ENCODE measurements at places on chromosomes 6 and 20. TPM values are rescaled to one million over a fixed set of nuclear protein-coding genes. Genes with fewer than 3 reads are reported as not detected.

DNA sequence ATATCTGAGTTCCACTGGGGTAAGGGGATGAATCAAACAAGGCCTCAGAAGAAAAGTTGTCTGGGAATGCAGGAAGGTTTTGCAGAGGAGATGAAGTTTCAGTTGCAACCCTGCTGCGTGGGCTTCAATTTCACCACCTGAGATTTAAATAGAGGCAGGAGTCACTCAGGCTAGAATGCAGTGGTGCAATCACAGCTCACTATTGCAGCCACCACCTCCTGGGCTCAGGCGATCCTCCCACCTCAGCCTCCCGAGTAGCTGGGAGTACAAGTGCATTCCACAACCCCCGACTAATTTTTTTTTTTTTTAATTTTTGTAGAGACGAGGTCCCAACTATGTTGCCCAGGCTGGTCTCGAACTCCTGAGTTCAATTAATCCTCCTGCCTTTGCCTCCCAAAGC lies 1.5 kb upstream of the ZNF165 start:
- H3K4me1 ChIP-seq: no peaks in the 10 kb centered on the region
- H3K27ac ChIP-seq: no peak overlapping the region
- DNase-seq: peak; percentile 4
- no peaks in the 10 kb centered on the region for H3K27me3 ChIP-seq

DNA sequence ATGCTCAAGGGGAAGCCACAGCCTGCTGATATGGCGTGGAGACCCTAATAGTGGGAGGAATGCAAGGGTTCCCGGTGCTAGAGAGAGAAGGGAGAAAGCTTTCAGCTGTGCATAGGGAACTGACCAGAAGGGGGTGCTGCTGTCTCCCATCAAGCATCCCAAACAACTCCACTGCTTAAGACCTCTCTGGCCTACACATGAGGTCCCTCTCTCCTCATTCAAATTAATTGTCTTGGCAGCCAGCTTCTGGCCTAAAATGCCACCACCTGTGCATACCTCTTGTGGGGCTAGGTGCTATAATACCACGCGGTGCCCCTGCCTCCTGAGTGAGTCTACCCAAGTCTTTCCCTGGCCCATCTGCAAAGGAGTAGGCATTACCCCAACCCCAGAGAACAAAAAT lies 14.5 kb downstream of the ADISSP start:
- DNase-seq: peak; percentile 91
- H3K4me3 ChIP-seq: peak overlapping the region; percentile 73
- H3K36me3 ChIP-seq: peaks cover 7% of the 10 kb centered on the region
- H3K4me1 ChIP-seq: peaks cover 12% of the 10 kb centered on the region
- H3K27ac ChIP-seq: no peak overlapping the region

DNA sequence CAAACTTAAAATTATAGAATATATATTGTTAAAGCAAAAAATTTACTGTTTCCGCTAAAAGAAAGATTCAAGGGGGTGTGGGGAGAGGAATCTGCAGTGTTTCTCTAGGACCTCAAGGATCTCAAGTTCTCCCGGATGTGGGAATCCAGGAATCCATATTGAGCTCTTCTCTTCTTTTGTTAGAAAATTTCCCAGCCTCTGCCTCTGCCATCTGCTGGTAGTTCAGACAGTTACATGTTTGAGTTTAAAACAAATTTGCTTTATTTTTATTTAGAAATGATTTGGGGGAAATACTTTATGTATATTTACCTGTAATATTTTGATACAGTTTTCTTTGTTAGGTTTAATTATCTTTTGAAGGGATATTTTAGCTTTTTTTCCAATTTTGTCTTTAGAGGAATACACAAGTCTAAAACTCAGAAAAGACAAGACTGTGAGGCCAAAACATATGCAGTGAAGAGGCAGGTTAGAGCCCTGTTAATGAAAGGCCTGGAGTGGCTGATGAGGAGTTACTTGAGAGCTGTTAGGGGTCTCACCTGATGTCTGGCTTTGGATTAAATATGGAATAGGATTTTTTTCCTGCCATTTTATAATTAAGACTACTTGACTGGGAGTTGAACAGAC lies 268.8 kb downstream of the ARID1B start:
- no peaks in the 10 kb centered on the region for H3K27me3 ChIP-seq
- no peaks in the 10 kb centered on the region for H3K36me3 ChIP-seq
- peak; percentile 82 for DNase-seq
- no peak overlapping the region for H3K27ac ChIP-seq

- H3K27me3 ChIP-seq: no peaks in the 10 kb centered on the region
- peaks cover 17% of the 10 kb centered on the region for H3K4me1 ChIP-seq
- no peaks in the 10 kb centered on the region for H3K36me3 ChIP-seq
- H3K4me3 ChIP-seq: peak overlapping the region; percentile 83
- no peak for DNase-seq
- H3K27ac ChIP-seq: peak overlapping the region; percentile 86
These were observed 812 bp upstream of the SMIM13 start for GRCh38 chr6:11092668-11093375.

- H3K4me1 ChIP-seq: peaks cover 13% of the 10 kb centered on the region
- no peak for DNase-seq
- no peak overlapping the region for H3K27ac ChIP-seq
- H3K36me3 ChIP-seq: no peaks in the 10 kb centered on the region
- H3K4me3 ChIP-seq: no peak overlapping the region
These were observed 231.6 kb downstream of the LRFN2 start for GRCh38 chr6:40355532-40355931.

GRCh38 chr6:43658161-43658560 lies 13.3 kb downstream of the RSPH9 start:
- no peak overlapping the region for H3K4me3 ChIP-seq
- no peak for DNase-seq
- peaks cover 8% of the 10 kb centered on the region for H3K4me1 ChIP-seq
- no peaks in the 10 kb centered on the region for H3K27me3 ChIP-seq
- no peaks in the 10 kb centered on the region for H3K36me3 ChIP-seq
- H3K27ac ChIP-seq: no peak overlapping the region

GRCh38 chr6:138109042-138109997 lies 2.1 kb upstream of the PERP start:
- H3K27me3 ChIP-seq: peaks cover 14% of the 10 kb centered on the region
- no peaks in the 10 kb centered on the region for H3K36me3 ChIP-seq
- H3K4me3 ChIP-seq: no peak overlapping the region
- H3K27ac ChIP-seq: no peak overlapping the region
- peak; percentile 65 for DNase-seq

DNA sequence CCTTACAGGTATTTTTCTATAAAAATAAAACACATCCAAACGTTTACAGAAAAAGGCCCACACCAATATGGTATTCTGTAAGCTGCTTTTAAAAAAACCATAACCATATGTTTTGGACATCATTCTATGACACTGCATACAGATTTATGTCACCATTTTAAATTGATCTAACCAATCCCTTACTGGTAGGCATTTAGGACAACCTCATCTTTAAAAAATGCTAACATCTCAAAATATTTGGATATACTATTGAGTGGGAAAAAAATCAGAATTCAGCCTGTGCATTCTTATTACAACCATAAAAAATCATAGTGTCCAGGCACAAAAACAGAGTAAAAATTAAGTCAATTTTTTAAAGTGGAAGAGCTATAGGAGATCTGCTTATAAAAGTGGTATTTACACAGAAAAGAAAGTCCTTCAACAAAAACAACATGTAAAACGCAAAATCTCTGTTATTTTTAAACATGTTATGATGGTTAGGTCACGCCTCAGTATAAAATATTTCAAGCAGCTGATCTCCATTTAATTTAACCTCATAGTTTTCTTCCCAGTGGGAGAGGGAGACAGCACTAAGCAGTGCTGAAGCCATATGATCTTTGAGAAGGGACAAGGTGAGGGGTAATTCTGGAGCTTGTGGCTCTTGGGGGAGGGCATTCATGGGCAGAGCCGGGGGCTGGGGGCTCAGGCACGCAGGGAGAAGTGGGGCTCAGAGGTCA lies 21.2 kb downstream of the TRAM2 start:
- H3K36me3 ChIP-seq: no peaks in the 10 kb centered on the region
- H3K27me3 ChIP-seq: no peaks in the 10 kb centered on the region
- peaks cover 35% of the 10 kb centered on the region for H3K4me1 ChIP-seq
- no peak overlapping the region for H3K27ac ChIP-seq
- DNase-seq: no peak

DPPA5 gene
- polyA plus RNA-seq: 12.9 TPM

CYP24A1 gene
- not detected for polyA plus RNA-seq

SYTL3 gene
- not detected for polyA plus RNA-seq

PSORS1C1 gene
- polyA plus RNA-seq: not detected

TUBB2A gene
- 305 TPM for polyA plus RNA-seq

PARD6B gene
- 20.0 TPM for polyA plus RNA-seq
